ENCODE measurements at places on chromosomes 7 and 10.

DNA sequence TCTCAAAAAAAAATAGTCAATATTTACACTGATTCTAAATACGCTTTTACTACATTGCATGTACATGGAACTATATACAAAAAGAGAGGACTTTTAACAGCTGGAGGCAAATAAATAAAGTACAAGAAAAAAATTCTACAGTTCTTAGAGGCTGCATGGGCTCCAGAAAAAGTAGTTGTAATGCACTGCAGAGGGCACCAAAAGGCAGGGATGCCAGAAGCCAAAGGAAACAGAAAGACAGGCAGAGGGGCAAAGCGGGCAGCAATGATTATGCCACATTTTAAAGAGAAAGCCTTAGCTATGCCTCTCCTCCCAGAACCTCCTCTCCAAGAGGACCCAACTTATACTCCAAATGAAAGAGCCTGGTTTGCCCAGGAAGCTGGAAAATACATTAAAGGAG lies 11.6 kb upstream of the ADCK2 start:
- DNase-seq, result no peak

GRCh38 chr10:52472406-52473146 lies 158.5 kb downstream of the DKK1 start:
- DNase-seq, result no peak

DNA sequence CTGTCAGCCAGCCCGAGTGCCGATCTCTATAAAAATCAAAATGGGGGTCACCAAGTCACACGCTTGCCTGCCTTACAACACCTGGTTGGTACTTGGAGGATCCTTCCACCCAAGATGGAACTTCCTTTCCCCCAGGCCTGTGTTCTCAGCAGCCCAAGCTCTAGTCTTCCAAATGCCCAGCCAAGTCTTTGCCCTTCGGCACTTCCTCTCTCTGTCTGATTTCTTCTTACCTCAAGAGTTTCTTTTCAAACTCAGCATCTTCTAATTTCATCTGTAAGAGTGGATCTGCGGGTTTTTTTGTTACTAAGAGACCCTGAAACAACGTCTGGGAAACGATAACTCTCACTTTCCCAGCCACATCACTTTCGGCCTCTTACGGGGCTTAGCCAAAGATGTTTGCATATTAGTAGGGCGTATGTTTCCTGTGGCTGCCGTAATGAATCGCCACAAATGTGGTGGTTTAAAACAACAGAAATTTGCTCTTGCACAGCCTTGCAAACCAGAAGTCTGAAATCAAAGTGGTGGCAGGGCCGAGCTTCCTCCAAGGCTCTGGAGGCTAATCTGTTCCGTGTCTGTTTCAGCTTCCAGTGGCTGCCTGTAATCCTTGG lies 219.9 kb downstream of the TCF7L2 start:
- no peak for DNase-seq

GRCh38 chr10:11687779-11688447 lies 54.3 kb upstream of the ECHDC3 start:
- DNase-seq, result no peak

DNA sequence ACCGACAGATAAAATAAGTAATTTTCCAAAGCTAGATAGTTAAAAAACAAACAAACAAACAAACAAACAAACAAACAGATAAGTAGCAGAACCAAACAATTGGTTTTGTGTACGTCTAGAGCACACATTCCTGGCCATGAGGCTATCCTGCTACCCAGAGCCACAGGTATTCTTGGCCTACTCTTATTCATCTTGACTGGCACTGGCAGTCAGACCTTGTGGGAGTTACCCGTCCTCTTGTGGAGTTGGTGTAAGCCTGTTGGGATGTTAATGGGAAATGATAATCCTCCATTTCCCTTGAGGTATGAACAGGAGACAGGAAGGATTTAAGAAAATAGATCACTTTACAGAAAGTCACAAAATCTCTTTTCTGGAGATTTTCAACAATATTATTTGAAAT lies 142.4 kb upstream of the MEOX2 start:
- DNase-seq, result no peak

DNA sequence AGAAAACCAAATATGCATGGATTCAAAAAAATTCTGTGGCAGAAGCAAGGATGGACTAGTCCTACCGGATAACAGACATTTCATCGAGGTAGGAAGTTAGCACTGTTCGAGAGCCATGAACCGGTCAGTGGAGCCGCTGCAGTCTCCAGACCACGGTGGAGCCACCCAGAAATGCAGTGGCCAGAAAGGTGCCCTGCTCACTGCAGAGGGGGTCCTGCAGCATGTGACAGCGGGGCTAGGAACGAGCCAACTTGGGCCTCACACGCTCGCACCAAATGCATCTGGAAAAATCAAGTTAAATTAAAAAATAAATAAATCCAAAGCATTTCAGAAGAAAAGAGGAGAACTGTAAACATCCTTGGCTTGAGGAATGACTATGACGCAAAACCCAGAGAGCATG lies 13.1 kb upstream of the CFAP46 start:
- DNase-seq, result no peak

DNA sequence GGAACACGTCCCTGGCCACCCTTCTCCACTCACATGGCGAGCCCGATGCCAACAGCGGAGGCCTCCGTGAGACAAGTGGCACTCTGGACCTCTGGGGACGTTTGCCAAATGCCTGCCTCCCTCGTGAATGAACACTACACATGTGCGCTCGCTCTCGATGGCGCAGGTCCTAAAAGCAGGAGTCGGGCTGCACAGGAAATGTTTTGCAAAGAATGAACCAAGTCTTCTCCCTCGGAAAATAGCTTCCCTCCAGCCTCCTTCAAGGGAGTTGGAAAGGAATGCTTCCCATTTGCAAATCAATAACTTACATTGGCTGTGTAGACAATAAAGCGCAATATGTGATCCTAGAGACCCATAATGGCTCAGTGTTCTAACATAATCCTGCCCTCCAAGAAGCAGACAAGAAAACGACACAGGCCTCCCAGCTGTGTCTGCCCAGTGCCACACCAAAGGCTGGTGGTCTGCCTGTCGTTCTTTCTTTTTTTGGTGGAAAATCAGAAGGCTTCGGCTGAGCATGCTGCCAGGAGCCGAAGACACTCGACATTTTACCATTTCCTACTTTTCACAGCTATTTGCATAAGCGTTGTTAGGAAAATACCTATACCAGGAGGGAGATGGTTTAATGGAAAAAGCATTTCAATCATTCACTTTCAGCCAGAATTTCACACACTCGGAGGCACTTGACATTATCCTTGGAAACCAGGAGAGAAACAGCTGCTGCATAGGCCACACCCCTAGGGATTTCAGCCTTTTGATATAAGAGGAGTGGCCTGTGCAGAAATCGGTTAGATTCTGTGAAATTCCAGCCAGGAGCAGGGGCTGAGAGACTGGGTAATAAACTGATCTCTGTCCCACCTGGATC lies 38.4 kb downstream of the ATXN7L1 start:
- no peak for DNase-seq

DNA sequence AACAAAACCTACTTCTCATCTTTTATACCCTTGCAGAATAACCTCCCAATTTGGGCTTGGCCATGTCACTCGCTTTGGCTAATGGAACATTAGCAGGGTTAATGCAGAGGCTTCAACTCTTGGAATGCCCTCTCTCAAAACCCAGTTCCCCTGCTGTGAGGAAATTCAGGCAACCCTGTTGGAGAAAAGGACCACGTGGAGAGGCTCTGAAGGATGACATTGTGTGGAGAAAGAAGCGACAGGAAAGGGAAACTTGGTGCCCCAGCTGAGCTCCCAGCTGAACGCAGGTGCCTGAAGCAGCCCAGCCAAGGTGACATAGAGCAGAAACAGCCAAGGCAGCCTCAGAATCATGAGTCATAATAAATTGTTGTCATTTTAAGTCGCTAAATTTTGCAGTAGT lies 214.2 kb upstream of the GHITM start:
- DNase-seq, result no peak

- no peak for DNase-seq
Observed at GRCh38 chr10:2951235-2951835, 116.0 kb upstream of the PFKP start.

GRCh38 chr7:158525648-158526484 lies 61.8 kb downstream of the PTPRN2 start:
- no peak for DNase-seq

GRCh38 chr7:43803865-43804264 lies 45.4 kb downstream of the BLVRA start:
- DNase-seq, result no peak

GRCh38 chr7:16851829-16852228 lies 30.0 kb downstream of the AGR3 start:
- no peak for DNase-seq

- DNase-seq, result no peak
Observed at GRCh38 chr7:29282819-29283414, 88.3 kb downstream of the CHN2 start.

GRCh38 chr10:99742701-99743100 lies 10.7 kb downstream of the CUTC start:
- DNase-seq, result no peak

DNA sequence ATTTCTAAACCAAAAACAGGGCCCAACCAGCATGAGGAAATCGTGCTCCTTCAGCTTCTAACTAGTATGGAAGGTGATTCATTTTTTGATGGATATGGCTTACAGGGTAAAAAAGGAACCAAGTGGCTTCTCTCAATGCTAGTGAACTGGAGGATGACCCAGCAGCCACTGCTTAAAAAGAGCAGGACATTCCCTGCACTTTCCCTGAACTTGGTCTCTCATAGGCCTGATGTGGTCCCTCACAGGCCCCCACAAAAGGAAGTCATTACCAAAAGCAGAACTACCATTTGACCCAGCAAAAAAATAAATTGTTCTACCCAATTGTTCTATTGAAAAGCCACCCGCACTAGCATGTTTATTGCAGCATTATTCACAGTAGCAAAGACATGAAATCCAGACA lies 188.8 kb downstream of the CALN1 start:
- DNase-seq, result no peak

GRCh38 chr7:143281529-143281928 lies 3.2 kb upstream of the TMEM139 start:
- no peak for DNase-seq

- no peak for DNase-seq
Observed at GRCh38 chr7:27103489-27104226, 1.2 kb upstream of the HOXA2 start.

DNA sequence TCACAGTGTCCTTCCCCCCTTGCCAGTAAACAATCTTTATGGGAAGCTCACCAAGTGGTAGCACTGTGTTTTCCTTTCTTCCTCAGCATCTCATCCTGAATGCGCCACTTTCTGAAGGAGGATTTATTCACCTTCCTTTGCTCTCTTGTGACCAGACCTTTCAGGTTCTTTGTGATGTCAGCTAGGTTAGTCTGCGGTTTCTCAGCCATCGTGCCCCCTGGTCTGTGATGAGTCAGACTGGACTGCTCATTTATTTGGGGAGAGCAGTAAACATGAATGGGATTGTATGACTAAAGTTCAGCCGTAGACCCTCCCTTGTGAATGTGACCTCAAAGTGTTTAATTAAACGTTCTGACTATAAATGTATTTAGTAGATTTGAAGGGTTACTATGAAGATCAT lies 235.1 kb upstream of the CELF2 start:
- no peak for DNase-seq

DNA sequence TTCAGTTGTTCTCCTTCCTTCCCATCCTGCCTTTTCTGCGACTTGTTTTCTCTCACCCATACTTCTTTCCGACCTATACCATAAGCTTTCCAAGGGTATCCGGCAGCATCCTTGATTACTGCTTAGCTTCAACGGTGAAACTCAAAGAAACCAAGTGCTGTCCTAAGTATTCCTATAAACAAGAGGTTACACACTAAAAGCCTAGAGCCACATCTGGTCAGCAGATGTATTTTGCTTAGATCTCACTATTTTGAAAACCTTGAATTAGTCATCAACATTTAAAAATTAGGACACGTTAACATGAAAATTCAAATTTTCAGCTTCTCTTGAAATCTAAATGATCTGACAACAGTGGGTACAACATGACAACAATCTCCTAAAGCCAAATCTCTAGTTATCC lies 20.0 kb downstream of the ARHGAP21 start:
- DNase-seq, result no peak

DNA sequence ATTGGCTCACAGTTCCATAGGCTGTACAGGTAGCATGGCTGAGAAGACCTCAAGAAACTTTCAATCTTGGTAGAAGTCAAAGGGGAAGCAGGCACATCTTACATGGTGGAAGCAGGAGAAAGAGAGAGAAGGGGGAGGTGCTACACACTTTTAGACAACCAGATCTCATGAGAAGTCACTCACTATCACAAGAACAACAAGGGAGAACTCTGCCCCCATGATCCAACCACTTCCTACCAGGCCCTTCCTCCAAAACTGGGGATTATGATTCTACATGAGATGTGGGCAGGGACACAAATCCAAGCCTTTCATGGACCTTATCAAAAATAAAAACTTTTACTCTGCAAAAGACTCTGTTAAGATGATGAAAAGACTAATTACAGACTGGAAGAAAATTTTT lies 183.2 kb upstream of the TRIM24 start:
- DNase-seq, result no peak

GRCh38 chr10:113153493-113154102 lies 203.6 kb downstream of the TCF7L2 start:
- DNase-seq, result no peak

- no peak for DNase-seq
Observed at GRCh38 chr7:117805241-117805640, 68.0 kb downstream of the CTTNBP2 start.

GRCh38 chr7:4713183-4713784 lies 31.2 kb downstream of the FOXK1 start:
- no peak for DNase-seq

DNA sequence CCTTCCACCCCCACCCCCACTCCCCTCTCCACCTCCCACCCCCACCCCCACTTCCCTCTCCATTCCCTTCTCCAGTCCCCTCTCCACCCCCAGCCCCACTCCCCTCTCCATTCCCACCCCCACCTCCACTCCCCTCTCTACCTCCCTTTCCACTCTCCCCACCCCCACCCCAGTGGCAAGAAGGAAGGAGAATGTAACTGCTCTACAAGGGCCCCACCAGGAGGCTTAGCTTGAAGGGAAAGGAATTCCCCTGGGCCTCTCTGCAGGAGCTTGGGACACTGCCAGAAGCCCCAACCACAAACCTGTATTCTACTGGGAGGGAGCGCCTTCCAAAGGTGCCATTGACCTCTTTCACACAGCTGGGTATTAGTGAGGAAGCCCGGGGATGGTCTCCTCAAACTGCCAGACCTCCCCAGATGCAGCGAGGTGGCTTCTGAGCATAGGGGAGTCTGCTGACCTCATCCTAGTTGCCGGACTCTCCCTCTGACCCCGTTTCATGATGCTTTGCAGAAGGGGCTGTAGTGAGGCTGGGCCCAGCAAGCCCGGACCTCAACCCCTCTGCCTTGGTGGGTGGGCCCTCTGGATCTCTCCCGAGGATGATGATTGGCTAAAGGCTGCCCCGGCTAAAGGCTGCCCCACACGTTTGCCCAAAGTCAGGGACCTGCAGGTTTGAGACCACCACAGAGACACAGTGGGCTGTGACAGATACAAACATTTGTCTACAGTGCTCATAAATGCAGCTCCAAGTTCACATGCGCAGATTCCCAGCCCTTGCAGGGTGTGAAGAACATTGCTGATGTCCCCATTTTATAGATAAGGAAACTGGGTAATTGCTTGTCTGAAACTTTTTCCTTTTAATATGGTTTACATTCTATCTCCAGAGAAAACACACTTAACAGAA lies 2.9 kb downstream of the DEPP1 start:
- no peak for DNase-seq

Data from stimulated activated CD4-positive, alpha-beta T cell treated with anti-CD3 and anti-CD28 coated beads, Interleukin-1b, Interleukin-23, amount 100 ng/mL, for 24 hours (primary cell).